ENCODE measurements at places on chromosomes 5 and 9.
A peak's percentile ranks its signal among the peaks of the same experiment; 100 is the strongest.

DNA sequence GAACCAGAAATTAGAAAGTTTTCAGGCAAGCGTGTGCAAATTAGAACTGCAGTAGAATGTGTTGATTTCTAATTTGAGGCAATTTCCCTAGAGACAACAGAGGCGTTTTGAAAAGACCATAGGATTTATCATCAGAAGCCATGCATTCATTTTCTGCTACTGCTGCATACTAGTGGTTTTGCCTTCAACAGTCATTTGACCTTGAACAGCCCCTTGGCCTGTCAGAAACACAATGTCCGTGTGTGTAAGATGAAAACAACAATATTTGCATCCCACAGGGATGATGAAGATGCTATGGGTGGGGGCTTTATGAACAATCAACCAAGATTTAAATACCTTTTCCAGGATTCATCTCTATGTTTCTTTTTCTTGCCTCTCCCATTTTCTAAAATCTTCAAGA is 73.7 kb downstream of the PDE4D start:
- no peak for DNase-seq

- no peak for DNase-seq
Measured at GRCh38 chr5:143347046-143347445, 56.4 kb downstream of the NR3C1 start.

GRCh38 chr5:100904259-100904861 is 1.3 kb upstream of the ST8SIA4 start:
- no peak for DNase-seq

DNA sequence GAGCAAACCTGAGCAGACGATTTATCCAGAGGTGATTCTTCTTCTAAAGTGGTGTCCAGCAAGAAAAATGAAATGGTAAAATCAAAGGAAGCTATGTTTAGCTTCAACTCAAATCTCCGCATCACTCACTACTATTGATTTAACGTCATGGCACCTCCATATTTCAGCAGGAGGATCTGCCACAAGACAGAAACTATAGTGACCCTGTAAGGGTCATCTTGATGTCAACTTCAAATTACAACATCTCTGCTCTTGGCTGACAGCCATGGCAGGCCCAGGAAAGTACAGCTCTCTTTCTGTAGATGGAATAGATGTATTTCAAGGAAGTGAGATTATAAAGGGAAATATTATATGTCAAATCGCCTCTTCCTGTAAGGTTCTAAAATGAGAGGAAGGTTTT is 10.1 kb upstream of the EFNA5 start:
- no peak for DNase-seq

GRCh38 chr9:29422438-29422837 is 1849.2 kb upstream of the C9orf72 start:
- no peak for DNase-seq

DNA sequence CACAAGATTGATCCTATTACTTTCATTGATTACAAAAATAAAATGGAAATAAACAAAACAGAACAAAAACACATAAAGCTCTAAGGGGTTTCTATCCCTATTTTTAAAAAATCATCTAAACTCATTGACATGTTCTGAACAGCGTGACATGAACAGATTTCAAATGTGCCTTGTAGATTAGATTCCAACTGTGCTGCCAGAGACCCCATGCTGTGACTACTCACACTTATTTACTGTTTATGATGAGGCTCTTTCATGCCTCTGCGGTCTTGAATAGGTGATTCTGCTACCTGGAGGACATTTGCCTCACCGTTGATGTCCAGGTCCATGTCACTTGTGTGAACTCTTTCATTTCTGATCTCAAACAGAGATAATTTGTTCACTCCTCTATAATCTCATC is 990.2 kb downstream of the CDH12 start:
- no peak for DNase-seq

DNA sequence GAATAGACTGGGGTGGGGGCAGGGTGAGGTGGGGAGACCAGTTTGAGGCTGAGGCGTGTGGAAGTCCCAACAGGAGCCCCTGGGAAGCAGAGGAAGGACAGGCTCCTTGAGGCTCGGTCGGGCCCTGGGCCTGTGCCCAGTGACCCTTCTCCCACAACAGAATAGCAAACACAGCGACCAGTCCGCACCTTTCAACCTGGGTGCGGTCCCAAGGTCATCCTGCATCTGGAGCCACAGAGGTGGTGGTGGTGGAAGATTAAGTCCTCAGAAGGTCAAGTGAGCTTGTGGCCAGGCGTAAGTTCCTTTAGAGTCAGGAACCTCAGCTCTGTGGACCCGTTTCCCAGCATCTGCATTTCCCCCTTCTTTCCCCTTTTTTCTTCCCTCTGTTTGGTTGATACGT is 26.0 kb upstream of the ARAP3 start:
- DNase-seq, result no peak

DNA sequence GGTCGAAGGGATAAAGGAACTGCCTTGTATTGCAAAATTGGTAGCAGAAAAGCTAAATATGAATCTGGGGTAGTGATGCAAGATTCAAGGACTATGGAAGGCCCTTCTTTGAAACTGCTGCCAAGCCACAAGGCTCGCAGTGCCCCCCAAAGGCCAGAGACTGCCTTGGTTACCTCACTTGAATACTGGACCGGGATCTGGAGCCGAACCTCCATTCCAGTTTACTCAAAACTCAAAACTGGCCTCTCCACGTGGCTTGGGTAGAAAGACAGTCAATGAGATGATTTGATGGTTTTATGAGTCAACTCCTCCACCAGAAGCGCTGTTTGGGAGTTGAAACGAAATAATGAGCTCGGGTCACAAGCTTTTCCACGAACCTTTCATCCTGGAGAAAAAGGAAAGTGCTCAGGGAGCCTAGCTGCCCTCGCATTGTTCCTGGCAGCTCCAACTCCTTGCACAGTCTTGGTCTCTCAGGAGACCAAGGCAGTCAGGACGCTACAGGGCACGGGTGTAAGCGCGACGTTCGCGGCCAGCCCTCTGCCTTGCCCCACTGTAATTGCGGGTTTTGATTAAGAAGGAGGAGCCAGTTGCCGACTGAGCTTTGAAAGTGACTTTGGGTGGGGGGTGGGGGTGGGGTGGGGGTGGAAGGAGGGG is 2.8 kb downstream of the ST8SIA4 start:
- DNase-seq, result peak; percentile 37
